ENCODE measurements at places on chromosomes 7 and 10.

- DNase-seq = no peak
Observed at GRCh38 chr7:72057231-72057630, 354.9 kb downstream of the CALN1 start.

- no peak for DNase-seq
Observed at GRCh38 chr10:44920252-44920651, 9.1 kb downstream of the TMEM72 start.

GRCh38 chr7:39651265-39651664, 27.9 kb downstream of the RALA start:
- no peak for DNase-seq

GRCh38 chr7:123273185-123273584, 73.4 kb upstream of the SLC13A1 start:
- DNase-seq = no peak

DNA sequence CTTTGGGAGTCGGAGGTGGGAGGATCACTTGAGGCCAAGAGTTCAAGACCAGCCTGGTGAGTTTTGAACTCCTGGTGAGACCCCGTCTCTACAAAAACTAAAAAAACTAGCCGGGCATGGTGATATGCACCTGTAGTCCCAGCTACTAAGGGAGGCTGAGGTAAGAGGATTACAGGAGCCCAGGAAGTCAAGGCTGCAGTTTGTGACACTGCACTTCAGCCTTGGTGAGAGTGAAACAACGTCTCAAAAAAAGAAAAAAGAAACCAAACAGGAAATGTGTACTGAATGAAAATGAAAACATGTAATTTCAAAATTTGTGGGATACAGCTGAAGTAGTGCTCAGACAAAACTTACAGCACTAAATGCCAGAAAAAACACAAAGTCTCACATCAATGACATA, 7.6 kb downstream of the ARHGAP12 start:
- DNase-seq = no peak

DNA sequence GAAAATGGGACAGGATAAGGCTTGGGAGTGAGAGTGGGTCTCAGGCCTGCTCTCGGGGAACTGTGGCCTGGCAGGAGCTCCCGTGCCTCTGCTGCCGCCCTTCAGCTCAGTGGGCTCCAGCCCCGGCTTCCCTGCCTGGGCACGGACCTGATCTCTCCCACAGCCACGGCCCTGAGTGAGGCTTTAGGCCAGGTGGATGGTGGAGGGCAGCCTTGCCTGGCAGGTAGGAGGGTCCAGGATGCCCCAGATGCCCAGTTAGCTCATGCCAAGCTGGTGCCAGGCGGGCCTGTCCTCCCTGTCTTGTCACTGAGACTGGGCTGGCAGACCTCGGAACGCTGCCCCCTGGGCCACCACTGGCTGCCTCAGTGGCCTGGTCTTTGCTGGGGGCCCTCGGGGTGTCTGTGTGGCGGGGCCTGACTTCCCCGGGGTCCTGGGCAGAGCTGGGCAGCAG, 116.6 kb downstream of the INPP5A start:
- DNase-seq = no peak

- no peak for DNase-seq
Observed at GRCh38 chr7:138825049-138825721, 27.2 kb upstream of the ATP6V0A4 start.

DNA sequence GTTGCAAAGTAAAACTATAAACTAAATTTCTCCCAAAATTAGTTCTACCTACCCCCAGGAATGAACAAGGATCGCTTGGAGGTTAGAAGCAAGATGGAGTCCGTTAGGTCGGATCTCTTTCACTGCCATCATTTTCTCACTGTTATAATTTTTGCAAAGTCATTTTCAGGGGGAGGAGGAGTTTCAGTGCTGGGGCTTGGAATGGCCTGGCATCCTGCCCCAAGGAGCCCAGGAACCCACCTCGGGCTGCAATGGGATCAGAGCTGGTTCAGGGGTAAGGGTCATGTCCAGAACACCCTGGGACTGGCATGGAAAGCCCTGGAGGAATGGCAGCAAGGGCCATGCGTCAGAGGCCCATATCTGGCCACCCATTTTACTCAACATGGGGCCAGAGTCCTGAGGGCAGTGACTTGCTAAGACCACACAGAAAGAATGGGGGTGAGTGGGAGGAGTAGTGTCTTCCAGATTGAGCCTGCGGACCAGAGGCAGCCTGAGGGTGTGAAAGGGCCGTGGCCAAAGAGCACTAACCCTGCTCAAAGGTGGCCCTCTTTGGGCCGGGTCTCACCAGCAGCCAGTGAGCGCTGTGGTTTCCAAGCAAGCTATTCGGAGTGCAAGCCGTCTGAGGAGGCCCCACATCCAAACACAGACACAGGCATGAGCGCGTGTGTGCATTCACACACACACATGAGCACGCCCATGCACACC, 31.8 kb downstream of the GPRIN2 start:
- DNase-seq = no peak

DNA sequence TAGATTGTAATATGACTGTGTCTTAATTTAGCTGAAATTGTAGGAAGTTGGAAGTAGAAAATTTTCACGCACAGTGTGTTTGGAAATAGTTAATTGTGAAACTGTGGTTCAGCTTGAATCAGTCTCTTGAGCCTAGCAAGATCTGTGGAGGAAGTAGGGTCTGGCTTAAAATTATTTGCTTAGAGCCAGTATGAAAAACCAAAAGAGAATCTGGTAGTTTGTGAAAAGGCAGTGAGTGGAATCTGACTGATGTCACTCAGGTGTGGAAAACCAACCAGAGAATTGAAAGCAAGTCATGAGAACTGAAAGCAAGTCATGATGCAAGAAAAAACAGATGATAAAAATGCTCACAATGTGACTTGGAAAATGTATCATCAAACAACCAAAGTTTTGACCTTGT, 11.5 kb downstream of the LIPJ start:
- no peak for DNase-seq

DNA sequence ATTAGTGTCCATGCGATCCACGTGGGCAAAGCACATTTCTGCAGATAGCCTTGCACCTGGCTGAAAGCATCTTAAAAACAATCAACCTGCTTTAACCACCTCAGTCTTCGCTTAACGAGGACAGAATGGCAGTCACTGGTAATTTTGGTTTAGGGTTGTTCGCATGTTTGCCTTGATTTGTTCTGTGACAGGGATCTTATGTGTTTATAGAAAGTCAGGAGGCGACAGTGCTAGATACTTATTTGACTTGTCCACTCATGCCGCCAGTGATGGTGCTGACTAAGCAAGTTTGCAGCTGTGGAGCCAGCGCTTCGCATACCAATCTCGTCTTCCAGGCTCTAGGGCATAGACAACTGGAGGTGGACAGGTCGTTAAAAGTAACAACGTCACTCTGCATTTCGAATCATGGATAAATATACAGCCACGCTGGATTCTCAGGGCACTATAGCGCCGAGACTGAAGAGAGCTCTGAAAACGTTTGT, 1.2 kb upstream of the TMEM243 start:
- DNase-seq = peak; percentile 12

DNA sequence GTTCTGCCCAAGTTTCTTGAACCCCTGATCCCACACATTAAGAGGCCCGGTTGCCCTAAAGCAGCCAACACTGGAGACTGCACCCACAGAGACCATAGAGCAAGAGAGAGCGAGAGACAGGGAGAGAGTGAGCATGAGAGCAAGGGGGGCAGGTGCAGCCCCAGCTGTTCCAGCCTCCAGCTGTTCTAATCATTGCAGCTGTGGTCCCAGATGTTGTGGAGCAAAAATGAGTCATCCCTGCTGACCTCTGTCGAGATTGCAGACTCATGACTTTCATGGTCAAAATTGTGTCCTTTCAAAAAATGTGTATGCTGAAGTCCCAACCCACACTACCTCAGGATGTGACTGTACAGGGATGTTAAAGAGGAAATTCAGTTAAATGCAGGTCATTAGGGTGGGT, 143.9 kb upstream of the FRMD4A start:
- DNase-seq = no peak

DNA sequence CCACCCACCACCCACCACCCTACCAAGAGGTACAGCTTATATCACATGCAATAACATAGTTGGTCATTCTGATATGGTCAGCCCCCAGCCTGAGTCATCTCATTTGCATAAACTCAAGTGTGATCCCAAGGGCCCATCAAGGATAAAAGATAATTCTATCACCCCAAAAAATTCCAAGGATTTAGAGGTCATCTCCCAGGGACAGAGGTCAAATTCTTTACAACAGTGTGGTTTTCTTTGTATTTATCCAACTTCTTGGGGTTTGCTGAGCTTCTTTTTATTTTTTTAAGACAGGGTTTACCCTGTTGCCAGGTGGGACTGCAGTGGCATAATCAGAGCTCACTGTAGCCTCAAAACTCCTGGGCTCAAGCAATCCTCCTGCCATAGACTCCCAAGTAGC, 9.4 kb upstream of the GTPBP10 start:
- DNase-seq = no peak

GRCh38 chr7:119105381-119105780, 880.9 kb downstream of the ANKRD7 start:
- DNase-seq = no peak

DNA sequence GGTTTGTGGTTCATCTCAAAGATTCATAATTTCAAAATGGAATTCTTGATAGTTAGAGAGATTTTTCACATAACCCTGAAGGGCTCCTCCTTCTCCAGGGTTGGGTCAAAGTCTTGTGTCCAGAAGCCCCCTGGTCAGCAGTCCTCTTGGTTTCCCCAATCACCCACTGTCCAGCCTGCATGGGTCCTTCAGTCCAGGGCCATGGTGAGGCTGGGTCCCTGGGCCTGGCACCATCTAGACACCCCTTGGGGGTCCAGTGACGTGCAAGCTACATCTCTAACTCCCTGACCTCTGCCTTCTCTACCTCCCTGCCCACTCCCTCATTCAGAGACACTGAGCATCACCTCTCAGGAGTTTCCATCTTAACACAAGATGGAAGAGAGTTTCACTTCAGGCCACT, 26.1 kb downstream of the ANXA8 start:
- no peak for DNase-seq

DNA sequence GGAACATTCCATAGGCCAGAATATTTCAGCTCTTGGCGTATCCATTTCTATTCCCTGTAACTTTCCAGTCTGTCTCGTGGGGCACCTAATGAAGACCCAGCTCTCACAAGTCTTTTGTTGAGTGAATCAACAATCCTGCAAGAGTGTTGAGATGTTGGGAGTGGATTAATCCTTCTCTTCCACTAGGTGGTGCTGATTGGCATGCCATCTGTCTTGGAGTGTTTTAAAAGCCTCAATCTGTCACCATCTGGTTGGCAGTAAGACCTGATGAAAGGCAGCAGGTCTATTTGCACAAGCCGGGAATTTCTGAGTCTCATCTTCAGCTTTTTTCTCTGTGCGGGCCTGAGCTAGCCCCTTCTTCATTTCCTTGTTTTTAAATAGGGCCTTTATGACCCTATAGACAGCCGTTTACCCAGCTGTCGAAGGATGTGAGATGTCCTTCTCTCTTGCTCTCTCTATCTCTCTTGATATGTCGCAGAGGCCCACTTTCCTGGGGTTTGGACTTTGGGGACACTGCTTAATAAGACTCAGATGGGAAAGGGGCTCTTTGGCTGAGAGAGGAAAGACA, 180.5 kb downstream of the ZNF365 start:
- peak; percentile 37 for DNase-seq

GRCh38 chr7:109549471-109550193, 980.0 kb downstream of the DNAJB9 start:
- DNase-seq = no peak

DNA sequence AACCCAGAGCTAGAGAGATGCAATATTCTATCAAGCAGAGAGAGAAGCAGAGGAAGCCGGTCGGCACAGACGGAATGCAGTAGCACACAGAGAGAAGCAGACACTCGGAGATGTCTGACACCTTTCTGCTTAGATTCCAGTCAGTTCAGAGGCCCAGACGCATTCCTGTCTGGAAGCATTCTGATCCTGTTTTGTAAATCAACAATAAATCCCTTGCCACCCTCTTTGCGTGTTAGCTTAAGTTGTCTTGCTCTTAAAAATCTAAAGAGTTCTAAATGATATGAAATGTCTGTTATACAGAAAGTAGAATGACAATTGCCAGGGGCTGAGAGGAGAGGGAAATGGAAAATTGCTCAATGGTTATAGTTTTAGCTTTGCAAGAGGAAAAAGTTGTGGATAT, 27.4 kb upstream of the ATRNL1 start:
- DNase-seq = no peak

- DNase-seq = no peak
Observed at GRCh38 chr7:159004411-159004810, 140.3 kb downstream of the VIPR2 start.

GRCh38 chr10:16606421-16606820, 84.7 kb upstream of the C1QL3 start:
- no peak for DNase-seq

GRCh38 chr10:101780818-101781654, 2.2 kb downstream of the NPM3 start:
- DNase-seq = peak; percentile 40

DNA sequence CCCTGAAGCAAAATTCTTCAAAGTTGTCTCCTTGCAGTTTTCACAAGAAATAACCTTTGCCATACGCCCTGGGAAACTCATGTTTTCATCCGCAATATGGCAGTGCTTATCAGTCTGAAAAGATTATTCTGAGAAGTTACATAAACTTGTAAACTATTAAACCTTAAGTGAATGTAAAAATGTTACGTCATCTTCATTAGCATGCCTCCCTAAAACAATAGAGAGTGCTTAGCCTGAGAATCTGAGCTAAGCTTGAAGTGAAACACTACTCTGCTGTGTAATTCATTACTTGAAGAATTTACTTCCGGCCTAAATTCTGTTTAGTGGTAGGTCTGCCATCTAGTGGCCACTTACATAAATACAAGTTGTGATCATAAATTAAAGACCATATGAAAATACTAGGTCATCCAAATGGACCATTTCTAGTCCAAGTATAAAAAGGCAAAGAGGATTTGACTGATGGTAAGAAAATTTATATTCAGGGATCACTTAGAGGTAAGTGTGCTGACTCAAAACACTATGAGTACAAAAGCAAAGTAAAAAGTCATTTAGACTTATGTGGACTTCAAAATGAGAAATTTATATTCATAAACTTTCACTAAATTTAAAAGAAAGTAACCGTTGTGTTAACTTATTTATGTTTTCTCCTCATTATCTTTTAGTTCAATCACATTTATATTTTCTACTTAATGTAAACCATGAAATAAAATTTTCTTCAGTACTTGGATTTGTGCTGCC, 745.1 kb upstream of the LRRTM3 start:
- DNase-seq = peak; percentile 18

GRCh38 chr7:98107313-98107721, 655 bp downstream of the LMTK2 start:
- DNase-seq = no peak

DNA sequence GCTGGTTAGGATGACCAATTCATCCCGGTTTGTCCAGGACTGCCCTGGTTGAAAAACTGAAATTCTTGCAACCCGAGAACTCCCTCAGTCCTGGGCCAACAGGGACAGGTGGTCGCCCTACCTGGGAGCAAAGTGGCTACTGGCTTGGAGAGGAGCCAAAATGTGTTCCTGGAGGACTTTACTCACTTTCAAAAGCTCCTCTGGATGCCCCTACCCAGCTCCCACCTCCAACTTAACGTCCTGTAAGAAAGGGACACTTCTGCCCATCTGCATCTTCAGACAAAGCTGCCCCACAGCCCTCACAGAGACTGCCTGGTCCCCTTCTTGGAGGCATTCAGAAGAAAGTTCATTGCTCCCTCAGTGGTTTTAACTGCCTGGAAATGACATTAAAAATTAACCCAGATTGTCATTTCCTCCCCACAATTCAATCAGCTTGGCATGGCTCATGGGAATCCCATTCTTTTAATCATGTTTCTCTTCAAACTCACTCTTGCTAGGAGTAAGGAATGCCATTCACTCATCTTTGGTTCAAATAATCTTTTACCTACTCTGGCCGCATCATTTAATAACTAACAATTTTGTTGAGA, 24.0 kb upstream of the HSPA12A start:
- no peak for DNase-seq
